ENCODE measurements at places on chromosomes 5 and 9.

GRCh38 chr9:27212191-27212590 is 84.8 kb downstream of the EQTN start:
- DNase-seq: no peak

GRCh38 chr5:179065703-179066102 is 5.5 kb downstream of the ZNF354C start:
- DNase-seq: no peak

DNA sequence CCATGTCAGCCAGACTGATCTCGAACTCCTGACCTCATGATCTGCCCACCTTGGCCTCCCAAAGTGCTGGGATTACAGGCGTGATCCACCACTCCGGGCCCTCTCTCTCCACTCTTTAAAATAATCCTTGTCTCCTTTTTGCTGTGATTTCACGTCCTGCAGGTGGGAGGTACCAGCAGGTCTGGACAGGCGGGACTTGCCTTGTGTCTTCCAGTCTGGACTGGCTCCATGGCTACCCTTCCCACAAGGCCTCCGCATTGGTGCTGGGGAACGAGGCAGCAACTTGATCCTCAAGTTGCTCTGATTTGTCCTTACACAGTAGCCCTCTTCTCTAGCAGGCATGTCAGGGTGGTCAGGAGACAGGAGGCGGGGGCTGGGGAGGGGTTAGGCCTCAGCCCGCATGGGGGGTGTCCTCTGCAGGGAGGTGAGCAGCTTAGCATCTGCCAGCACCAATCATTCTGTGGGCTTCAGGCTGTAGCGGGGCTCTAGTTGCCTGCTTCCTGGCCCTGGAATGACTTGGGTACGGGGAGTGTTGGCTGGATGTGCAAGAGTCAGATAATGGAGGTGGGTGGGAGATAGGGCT is 54.3 kb downstream of the TENT4A start:
- DNase-seq: no peak

- no peak for DNase-seq
Observed at GRCh38 chr5:134142806-134143205, 28.3 kb downstream of the TCF7 start.

- DNase-seq: no peak
Observed at GRCh38 chr5:17384181-17384580, 113.8 kb upstream of the TAF11L2 start.

GRCh38 chr9:105308461-105309341 is 64.2 kb downstream of the SLC44A1 start:
- no peak for DNase-seq

- no peak for DNase-seq
Observed at GRCh38 chr5:67467110-67467509, 270.5 kb upstream of the CD180 start.

DNA sequence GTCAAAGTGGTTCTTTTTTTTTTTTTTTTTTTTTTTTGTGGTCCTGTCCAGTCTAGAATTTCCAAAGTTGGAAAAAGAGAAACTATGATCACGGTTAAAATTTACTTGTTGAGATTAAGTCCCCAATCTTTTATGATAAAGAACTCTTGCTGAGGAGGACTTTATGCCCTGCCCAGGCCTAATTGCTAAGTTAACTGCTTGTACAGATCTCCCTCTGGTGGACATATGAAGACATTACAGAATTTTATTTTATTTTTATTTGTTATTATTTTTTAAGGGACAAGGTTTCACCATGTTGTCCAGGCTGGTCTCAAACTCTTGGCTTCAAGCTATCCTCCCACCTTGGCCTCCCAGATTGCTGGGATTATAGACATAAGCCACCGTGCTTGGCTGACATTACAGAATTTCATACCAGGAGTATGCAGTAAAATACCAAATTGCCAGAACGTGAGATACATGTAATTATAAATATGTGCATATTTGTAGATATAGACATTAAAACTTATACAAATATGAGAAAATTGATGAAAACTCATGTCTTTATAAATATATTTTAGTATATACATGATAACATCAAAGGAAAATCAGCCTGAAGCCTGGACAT is 91.2 kb downstream of the RFK start:
- DNase-seq: no peak

- no peak for DNase-seq
Observed at GRCh38 chr5:133439859-133440258, 172.5 kb downstream of the FSTL4 start.

- DNase-seq: no peak
Observed at GRCh38 chr5:132704875-132705274, 31.1 kb downstream of the IL4 start.

DNA sequence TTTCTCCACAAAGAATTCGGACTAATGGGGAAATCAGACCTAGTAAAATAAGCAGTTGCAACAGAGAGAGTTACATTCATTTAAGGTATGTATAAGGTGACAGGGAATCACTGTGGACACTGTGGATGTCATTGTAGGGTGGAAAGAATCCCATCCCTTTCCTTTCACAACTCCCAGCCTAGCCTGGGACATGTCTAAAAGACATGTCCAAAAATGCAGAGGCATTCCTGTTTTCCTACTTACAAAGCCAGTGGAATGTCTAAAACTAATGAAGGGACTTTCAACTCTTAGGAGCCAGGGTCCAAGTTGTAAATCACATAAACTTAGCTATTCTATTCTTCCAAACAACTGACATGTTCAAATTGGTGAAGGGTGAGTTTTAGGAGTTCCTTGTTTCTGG is 511.0 kb downstream of the PRELID2 start:
- DNase-seq: no peak

DNA sequence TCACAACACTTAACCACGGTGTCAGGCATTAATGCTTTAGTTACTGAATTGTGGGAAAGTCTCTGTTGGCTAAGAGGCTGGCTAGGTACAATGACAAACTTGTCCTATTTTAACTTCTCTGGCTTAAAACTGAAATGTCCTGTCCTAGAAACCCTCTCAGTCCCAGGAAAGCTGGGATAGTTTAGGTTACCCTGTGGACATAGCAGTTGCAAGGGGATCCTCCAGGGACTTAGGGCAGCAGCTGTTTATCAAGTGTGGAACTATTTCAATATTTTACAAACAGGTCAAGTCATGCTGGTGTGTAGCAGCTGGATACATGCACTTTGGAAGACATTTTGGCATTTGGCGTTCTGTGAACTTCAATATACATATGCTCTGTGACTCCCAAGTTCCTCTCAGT is 95.0 kb upstream of the ARRDC3 start:
- DNase-seq: no peak

- DNase-seq: no peak
Observed at GRCh38 chr5:141050622-141051520, at the start of gene PCDHB1. Gene PCDHB1 (plus strand): TSS chr5:141051374. CDS start chr5:141051471, 97 bp downstream.

- no peak for DNase-seq
Observed at GRCh38 chr5:53022930-53023511, 33.9 kb downstream of the ITGA2 start.

DNA sequence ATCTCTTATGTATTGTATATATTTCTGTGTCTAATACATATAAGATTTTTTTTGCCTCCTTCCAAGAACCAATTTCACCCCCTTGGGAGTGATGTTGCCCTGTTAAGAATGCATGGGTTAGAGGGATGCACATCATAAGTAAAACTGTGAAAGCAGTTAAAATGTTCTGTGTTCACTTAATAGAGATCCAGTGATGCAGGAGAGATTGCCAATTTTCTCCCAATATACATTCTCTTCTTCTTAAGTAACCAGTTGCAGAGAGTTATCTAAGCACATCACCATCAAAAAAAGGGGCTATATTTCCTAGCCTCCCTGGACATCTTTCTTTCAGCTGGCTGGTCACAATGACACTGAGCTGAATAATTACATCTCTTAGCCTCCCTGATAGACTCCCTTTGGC is 307.0 kb downstream of the OSTF1 start:
- no peak for DNase-seq

DNA sequence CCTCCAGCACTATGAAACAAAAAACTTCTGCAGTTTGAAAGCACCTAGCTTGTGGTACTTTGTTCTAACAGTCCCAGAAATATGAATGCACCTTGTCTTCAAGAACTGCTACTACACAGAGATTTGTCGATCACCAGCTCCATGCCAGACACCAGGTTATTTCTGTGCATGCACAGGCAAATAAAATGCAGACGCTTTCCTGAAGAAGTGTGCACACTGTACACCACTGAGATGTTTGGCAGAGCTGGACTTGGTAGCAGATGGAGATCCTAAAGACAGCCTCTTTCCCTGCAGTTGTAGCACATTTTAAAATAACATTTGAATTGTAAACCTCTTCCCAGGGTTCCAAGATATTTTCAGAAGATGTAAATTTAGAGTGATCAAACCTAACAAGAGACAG is 730.0 kb downstream of the MTRR start:
- DNase-seq: no peak

DNA sequence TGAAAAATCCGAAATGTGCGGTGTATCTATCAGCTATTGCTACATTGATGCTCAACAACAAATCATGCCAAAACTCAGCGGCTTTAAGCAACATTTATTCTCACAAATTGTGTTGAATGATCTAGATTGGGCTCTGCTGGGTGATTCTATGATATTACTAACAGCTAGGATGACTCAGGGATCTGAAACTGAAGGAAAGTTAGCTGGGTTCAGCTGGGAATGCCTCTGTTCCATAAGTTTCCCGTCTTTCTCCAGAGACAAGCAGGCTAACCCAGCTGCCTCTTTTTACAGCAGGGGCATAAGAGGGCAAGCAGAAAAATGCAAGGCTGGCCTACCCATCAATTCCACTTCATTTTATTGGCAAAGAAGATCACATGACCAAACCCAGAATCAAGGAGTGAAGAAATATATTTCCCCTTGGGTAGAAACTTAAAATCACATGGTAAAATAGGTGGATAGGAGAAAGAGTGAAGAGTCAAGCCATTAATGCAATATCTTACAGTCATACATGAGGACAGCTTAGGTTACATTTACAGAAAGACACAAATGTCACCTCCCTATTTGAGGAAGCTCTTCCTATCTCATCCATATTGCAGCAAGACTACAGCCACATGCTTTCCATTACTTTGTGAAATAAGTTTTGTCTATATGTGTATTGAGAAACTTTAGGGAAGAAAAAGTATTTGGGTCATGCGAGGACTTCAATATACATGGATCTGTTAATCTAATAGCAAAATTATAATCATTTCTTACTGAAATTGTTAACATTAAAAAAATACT is 30.8 kb downstream of the IL7R start:
- DNase-seq: no peak

GRCh38 chr5:54601411-54602230 is 84.1 kb downstream of the SNX18 start:
- DNase-seq: no peak

- no peak for DNase-seq
Observed at GRCh38 chr5:43020399-43020746, 19.7 kb downstream of the ANXA2R start.

- DNase-seq: no peak
Observed at GRCh38 chr5:135721548-135722090, 112.8 kb upstream of the SLC25A48 start.

DNA sequence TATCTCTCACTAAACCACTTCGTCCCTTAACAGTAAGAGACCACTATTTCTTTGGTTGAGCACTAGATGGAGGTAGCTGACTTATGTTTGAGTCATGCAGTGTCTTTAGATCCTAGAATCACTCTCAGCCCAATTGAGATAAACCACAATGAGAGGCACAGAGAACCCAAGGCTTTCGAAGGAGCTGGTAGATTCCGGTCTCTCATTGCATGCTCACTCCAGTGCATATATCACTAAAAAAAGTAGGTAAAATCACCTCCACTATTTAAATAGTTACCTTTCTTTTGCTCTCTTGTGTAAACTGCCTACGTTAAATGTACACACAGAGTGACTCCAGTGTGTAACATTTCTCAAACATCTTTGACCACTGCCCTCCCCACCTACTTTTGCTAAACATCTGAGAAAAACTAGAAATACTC is 27.6 kb downstream of the ACTL7A start:
- no peak for DNase-seq

DNA sequence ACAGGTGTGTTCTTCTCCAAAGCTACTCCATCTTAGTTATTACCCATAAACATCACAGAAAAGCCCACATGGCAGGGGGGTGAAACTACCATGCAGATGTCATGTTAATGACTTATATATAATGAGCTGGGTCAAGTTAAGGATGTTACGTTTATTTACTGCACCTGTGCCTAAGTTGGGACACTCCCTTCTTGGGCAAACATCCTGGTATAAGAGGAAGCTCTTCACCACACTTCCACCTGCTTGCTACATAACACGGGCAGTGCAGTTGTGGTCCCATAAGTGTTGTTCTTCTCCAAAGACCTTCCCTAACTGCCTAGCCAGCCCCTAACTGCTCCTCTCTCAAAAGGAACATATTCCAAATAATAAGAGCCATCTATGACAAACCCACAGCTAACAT is 9.3 kb upstream of the ZCCHC9 start:
- no peak for DNase-seq

- no peak for DNase-seq
Observed at GRCh38 chr9:129280236-129280622, 102.2 kb upstream of the IER5L start.

- no peak for DNase-seq
Observed at GRCh38 chr9:125472562-125472925, 210.9 kb downstream of the GAPVD1 start.

DNA sequence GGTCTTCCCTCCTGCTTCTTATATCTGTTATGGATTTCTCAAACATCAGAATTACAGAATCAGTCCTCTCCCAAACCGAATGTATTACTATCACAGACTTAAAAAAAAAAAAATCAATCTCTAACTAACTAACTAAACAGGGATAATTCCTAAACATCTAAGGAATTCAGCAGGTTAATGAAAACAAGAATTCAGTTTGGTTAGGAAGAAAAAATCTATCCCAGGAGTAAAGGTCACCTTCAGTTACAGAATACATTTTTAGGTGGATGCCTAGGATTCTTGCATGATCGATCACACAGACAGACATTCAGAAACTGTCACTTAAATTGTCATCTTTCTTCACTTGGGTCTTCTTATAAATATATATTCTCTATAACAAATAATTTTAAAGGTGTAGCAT is 11.5 kb downstream of the PTAR1 start:
- no peak for DNase-seq

DNA sequence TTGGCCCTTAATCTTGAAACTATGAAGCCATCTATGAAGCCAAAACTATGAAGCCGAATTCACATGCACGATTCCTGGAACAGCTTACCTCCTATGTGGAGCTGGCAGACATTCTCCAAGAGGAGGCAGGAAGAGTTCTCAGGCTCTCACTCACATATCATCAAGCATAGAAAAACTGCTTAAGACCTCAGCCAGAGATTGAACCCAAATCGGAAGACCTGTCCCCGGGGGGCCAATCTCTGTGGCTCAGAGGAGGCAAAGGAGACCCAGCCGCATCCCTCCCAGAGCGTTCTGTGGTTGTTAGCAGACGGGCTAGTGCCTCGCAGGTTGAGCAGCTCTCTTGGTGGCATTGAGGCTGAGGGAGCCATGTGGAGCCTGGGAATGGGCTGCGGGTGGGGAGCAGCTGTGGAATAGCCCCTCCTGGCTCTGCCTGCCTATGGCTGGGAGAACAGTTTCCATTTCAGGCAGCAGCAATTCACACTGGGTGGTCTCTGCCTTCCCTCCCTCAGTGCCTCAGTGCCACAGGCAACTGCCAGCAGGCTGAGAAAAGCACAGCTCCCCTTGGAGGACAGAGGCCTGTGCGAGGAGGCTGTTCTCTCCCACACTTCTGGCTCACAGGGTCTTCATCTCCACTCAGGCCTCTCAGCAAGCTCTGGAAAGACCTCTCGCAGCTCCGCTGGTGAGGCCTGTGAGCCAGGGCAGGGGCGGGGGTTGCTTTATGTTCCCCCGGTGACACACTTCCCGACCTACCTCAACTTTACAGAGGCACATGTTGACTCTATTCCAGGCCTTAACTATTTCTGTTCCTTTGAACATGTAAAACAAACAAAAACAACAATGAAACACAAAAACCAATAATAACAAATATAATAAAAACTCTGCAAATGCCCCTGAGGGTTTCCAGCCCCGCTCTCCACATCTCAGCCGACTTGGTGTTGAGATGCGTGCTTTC is 17.4 kb upstream of the TMEM174 start:
- DNase-seq: no peak
